ENCODE measurements at places on chromosomes 4 and X.
A peak's percentile ranks its signal among the peaks of the same experiment; 100 is the strongest.

- no peak for DNase-seq
Measured at GRCh38 chr4:10808591-10808990, 124.0 kb upstream of the CLNK start.

GRCh38 chr4:174018236-174018635 is 265.2 kb downstream of the FBXO8 start:
- DNase-seq: no peak

DNA sequence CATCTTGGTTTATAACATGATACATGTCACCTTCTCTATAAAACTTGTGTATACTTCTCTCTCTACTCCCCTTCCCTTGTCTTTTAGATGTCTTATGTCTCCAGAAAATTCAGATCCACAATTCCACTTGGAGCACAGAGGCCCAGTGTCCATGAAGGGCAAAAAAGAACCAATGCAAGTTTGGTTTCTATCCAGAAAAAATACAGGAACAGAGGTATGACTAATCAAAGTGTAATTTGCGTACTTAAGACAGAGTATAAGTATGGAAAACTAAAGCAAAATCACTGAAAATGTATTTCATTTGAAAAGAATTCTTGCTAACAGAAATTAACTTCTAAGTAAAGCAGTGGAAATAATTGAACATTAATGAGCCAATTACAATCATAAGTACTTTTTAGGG is 46.2 kb downstream of the GUCY1B1 start:
- no peak for DNase-seq

DNA sequence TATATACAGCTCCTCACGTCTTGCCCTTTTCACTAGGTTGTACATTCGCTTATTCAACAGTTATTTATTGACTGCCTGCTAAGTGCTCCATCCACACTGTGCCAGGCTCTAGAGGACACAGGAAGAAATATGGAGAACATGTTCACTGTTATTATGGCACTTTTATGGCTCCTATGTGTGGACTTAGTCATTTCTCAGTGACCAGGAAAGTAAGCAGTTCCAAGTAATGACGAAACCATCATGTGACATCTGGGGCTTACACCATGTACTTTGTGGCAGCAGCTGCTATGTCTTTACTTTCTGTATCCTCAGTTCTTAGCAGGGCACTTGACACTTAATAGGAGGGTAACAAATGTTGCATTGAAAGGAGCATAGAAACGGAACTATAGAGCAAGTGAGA is 278.0 kb downstream of the ANK2 start:
- no peak for DNase-seq

DNA sequence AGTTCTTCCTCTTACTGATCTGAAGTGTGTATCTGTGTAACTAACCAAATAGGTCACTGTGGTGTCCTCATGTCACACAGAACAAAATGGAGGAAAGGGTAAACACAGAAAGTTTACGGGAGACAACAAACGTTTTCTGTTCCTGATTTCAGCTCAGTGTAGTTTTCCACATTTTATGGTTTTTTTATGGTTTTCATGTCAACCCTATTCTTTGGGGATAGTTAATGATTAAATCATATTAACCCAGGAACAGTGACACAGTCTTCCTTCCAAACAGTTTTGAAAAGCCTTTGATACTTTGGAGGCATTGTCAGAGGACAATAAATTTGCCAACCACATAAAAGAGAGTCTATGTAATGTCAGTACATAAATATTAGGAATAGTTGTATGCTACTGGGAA is 4.2 kb downstream of the LNX1 start:
- DNase-seq: no peak

- DNase-seq: peak; percentile 25
Measured at GRCh38 chr4:44522761-44523445, 74.3 kb upstream of the KCTD8 start.

- no peak for DNase-seq
Measured at GRCh38 chrX:24702362-24703184, 8.9 kb downstream of the POLA1 start.

DNA sequence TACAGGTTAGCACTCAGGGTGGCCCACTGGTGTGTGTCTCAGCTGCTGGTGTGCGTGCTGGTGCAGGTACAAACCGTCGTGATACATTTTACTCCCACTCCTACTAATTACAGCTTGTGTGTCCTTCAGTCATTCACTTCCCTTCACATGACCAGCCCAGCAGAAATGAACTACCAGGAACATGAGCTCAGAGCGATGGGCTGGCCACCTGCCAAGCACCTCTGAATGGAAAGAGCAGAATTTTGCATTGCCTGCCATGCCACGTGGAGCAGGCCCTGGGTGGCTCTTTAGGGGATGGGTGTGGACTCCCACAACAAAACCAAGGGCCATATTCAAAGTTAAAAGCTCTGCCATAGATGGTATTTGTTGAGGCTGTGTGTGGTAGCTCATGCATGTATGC is 58.9 kb upstream of the PGM2 start:
- DNase-seq: no peak

- DNase-seq: no peak
Measured at GRCh38 chr4:75841641-75842520, 60.4 kb downstream of the PPEF2 start.

- no peak for DNase-seq
Measured at GRCh38 chr4:176957353-176958118, 164.8 kb upstream of the VEGFC start.

DNA sequence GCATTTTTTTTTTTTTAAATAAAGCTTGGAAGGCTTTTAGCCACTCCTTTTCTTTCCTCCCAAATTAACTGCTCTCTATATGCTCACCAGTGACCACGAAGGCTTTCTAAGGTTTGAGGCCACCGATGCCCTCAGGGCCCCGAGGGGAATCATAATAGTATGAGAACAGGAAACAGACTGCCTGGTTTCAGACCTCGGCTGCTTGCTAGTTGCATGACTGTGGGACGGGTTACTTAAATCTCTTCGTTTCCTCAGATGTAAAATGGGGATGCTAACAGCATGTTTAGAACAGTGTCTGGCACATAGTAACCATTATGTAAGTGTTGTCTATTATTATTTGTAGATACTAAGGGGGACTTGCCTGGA is 3.6 kb downstream of the LINC00632 start:
- no peak for DNase-seq

- DNase-seq: no peak
Measured at GRCh38 chr4:63922146-63922545, 487.1 kb downstream of the TECRL start.

GRCh38 chrX:103533511-103534216 is 14.4 kb upstream of the RAB40A start:
- DNase-seq: no peak

DNA sequence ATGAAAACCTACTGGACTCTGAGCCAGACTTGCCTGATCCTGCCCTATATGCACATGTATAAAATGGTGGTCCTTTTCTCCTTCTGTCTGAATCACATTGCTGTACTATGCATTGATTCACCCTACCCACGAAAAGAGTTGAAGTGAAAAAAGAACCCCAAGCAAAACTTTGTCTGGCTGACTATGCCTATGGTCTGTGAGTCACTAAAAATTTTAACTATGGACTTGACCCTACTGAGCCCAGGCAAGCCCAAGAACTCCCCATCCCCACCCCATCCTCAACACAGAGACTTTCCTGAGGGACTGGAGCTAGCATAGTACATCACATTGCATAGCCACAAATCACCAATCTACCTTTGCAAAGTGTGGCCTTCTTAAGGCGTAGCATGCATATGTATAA is 116.6 kb upstream of the TENM3 start:
- no peak for DNase-seq

DNA sequence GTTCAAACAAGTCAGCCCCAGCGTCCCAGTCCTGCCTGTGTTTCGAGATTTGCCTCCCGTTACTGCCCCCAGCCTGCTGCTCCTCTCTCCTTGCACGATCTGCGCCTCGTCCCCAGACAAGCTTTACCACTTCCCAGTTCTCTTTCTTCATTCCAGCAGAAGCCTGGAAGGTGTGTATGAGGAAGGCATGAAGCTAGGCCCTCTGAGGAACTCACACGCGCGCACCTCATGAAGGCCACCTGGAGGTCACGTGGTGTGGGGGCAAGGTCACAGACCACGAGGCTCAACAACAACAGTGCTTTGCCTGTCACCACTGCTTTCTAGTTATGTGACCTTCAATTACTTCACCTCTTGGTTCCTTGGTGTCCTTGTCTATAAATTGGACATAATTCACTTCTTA is 181.0 kb downstream of the PALLD start:
- DNase-seq: no peak

GRCh38 chr4:147732518-147733235 is 789 bp downstream of the ARHGAP10 start:
- no peak for DNase-seq

DNA sequence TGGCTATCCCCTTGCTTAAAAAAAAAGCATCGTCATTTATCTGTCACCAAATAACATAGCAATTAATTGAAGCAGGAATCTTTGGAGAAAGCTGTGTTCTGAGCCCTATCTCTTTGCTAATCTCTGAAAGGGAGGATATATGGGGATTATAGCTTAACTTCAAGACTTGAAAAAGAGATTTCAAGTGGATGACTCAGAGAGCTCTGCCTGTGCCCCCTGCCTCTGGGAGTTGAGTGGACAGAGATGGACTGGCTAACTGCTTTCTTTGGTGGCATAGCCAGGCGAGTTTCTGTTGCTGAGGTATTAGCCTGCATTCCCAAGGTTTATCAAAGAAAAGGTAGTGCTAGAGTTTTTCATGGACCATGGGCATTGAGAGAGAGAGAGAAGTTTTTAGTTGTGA is 91.6 kb downstream of the DDIT4L start:
- DNase-seq: no peak

DNA sequence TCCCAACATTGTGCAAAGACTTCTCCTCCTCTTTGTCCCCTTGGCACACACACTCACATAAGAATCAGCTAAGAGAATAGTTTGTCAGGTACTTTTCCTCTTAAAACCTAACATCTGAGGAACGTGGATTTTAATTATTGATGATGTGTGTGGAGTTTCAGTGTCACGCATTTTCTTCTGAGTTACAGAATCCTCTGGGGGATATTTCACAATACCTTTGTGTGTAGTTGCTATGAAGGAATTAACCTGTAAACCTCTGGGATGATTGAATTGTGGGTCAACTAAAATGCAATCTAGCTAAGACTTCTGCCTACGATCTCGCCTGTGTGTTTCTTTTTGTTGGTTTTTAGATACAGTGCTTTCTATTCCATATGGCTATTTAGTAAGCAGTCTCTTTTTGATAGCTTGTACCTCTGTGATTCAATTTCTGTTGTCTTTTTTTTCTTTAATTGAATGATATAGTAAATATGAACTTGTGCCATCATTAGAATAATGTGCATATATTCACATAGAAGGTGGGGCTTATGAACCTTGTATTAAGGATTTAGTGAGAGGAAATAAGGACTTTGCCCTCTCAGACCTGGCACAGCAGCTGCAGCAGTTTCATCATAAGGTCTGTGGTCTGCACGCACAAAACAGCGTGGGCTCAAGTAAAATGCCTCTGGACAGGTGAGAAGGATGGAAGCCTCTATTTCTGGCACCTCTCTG is 99.2 kb downstream of the TSPAN7 start:
- no peak for DNase-seq

DNA sequence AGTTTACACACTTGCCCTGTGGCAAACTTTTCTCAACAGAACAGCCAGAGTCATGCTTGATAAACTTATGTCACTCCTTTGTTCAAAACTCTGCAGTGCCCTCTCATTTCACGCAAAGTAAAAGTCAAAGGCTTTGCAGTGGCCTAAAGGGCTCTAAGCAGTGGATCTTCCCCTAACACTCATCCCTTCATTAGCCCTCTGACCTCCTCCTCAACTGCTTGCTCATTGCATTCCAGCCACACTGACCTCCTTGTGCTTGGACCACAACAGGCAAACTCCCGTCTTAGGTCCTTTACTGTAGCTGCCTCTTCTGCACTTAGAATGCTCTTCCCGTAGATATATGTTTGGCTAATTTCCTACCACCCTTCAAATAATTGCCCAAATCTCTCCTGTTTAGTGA is 5.6 kb downstream of the PRDM5 start:
- no peak for DNase-seq

DNA sequence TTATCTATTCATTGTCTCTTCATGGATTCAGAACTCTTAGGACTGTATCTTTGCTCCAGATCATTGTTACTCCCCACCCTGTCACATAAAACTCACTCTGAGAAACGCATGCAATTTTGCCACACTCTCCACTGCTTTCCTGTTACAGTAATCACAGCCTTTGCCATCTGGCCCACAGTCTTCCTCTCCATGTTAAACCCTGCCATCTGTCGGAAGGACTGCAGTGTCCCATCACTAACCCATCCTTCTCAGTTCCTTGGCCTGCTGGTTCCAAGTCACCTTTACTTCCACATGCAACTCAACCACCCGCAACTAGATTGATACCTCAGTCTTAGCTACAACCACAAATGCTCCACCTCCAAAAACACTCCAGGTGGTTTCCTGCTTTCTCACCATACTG is 308.7 kb upstream of the FAM241A start:
- no peak for DNase-seq

DNA sequence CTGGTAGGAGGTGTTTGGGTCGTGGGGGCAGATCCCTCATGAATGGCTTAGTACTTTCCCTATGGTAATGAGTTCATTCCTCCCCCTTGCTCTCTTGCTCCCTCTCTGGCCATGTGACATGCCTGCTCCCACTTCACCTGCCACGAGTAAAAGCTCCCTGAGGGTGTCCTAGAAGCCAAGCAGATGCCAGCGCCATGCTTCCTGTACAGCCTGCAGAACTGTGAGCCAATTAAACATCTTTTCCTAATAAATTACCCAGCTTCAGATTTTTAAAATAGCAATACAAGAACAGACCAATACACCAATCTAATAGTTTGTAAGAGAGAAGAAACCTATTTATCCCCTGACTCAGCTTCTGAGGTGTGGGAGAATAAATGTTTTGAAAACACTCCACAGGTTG is 60.5 kb downstream of the FGFBP1 start:
- no peak for DNase-seq

DNA sequence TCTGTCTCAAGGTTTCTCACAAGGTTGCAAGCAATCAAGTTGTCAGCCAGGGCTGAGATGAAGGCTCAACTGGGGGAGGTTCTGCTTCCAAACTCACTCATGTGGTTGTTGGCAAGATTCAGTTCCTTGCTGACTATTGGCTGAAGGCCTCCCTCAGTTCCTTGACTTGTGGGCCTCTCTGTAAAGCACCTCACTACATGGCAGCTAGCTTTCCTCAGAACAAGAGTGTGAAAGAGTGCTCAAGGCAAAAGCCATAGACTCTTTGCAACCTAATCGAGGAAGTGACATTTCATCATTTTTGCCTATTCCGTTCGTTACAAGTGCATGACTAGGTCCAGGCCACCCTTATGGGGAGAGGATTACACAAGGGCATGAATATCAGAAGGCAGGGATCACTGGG is 52.0 kb downstream of the CXorf58 start:
- no peak for DNase-seq

DNA sequence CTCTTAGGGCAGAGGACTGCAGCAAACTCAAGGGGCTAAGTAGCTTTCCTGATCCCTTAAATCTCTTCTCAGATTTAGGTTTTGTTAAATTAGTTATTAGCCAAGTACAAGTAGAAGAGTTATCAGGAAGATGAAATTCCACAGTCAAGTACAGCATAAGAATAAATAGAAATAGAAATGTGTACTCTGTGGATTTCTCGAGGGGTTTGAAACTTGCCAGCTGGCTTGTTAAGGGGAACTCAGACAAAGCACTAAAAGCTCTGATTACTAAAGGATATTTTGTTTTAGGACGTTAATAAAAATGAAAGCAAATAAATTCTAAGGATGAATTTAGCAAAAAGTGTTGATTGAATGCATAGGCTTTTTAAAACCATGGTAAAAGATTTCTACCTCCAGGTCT is 654.6 kb downstream of the RAPGEF2 start:
- DNase-seq: no peak

GRCh38 chrX:2631743-2632532 is 59.2 kb upstream of the CD99 start:
- no peak for DNase-seq

Measured in HS-5 (cell line).